ENCODE measurements at places on chromosomes 2 and 18.
A peak's percentile ranks its signal among the peaks of the same experiment; 100 is the strongest.

GRCh38 chr2:217970206-217970605 is 32.6 kb downstream of the TNS1 start:
- DNase-seq: no peak

DNA sequence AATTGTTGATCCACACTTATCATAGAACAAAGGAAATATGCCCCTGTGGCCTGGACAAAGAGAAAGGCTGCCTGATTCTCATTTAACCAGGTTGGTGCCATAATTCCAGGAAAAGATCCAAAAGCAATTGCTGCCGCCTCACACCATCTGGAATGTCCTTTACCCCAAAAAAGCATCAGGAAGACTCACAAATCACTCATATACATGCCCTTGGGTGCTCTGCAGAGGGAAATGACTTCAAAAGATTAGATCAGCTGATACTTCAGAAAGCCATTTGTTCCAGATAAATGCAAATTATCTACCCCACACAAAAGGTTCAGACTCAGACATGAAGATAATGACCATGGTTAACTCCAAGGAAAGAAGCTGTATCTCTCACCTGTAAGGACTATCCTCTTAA is 285.8 kb downstream of the C1D start:
- DNase-seq: no peak

DNA sequence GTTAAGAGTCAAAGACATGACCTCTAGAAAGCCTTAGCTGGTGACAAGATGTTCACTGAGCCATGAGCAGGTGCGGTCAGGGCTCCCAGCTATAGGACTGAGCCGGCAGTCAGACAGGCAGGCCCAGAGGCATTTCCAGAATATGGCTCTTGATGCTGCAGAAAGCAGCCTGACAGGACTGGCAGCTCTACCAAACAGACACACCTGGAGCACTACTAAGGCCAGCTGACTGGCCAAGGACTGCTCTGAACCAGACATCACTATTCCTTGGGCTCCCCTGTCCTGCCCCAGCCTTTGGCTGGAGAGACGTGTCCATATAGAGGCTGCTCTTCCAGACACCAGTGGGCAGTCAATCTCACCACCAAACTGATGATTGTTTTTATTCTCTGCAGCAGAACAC is 98.8 kb downstream of the RIF1 start:
- DNase-seq: no peak

DNA sequence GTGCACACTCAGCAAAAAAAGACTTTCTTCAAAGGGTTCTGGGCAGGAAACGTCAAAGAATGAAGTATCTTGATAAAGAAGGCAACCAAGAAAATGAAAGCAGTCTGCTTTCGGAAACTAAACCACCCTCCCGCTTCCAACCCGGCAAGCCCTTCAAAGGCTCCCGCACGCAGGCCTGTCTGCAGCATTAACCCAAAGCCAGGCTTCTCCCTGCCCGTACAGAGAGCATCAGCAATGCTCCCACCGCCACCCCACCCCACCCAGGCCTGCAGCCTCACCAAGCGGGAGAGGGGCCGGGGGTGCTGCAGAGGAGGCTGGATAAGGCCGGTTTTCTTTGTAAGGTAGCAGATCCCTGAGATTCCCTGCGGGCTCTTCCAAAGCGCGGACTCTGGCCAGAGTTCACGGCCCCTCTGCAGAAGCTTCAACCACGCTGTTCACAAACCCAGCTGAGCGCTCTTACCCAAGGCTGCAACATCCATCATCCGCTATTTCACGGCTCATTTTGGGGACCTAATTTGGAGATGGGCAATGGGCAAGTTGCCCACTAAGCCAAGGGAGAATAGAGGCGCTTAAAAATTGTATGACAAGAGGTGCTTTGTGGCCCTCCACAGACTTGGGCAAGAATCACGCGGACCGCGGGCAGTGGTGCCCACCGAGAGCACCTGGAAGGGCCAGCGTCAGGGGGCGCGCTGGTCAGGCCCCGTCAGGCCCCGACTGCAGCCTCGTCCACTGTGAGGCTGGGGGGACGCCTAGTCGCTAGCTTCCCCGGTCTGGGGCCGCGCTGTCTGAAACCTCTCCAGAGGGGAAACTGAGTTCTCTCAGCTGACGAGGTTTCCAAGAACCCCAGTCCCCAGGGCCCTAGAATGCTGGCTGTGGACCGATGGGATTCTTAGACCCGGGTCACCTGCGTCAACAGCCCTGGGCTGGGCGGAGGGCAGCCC is 225.4 kb upstream of the ID2 start:
- DNase-seq: peak; percentile 73

GRCh38 chr2:128668946-128669345 is 350.3 kb upstream of the HS6ST1 start:
- no peak for DNase-seq

DNA sequence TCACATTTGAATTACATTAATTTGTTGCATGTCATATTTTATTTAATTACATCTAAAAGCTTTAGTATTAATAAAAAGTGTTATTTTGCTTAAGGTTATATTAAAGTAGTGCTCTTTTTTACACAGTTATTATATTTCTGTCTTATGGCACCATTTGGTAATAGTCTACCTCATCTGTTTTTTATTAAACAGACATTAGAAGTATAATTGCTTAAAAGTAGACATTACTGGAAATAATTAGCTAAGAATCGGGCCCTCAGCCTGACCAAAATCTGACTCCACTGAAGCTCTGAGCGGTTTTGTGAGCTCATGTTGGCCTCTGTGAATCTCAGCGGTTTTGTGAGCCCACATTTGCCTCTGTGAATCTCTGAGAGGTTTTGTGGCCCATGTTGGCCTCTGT is 102.5 kb upstream of the SNTG2 start:
- no peak for DNase-seq

DNA sequence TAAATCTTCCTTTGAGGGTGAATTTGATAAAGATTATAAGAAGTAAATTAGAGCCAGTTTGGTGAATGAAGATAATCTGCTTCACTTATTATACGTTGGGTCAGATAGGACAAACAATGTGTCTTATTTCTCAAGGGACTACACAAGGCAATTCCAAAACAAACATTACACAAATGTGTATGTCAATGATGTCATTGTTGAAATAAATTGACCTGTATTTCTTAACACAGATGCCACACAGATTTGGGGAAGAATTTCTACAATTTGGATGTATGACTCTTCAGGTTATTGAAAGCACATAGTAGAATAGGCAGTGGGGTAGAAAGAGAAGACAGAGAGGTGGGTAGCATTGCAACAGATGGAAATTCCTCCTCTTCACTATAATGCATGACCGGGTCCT is 6.9 kb upstream of the CRIM1 start:
- DNase-seq: no peak

GRCh38 chr2:38148501-38148900 is 72.5 kb upstream of the CYP1B1 start:
- DNase-seq: no peak

DNA sequence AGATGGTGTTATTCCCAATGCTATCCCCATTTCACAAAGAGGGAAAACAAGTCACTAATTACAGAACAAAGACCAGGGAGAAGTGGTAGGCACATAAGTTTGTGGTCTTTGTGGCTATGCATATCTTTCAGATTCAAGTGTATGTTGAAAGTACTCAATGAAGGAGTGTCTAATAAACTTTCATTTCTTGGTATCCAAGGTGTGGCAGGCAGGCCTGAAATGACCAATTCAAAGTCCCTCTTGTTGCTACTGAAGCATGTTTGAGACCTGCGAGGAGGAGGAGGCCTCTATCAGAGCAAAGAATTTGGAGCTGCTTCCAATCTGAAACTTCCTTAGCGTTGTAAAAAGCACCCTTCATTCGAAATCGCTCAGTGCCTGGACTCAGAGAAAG is 60.9 kb upstream of the KLF7 start:
- peak; percentile 28 for DNase-seq

- peak; percentile 74 for DNase-seq
These were observed 47.6 kb downstream of the ODC1 start for GRCh38 chr2:10400568-10400977.

DNA sequence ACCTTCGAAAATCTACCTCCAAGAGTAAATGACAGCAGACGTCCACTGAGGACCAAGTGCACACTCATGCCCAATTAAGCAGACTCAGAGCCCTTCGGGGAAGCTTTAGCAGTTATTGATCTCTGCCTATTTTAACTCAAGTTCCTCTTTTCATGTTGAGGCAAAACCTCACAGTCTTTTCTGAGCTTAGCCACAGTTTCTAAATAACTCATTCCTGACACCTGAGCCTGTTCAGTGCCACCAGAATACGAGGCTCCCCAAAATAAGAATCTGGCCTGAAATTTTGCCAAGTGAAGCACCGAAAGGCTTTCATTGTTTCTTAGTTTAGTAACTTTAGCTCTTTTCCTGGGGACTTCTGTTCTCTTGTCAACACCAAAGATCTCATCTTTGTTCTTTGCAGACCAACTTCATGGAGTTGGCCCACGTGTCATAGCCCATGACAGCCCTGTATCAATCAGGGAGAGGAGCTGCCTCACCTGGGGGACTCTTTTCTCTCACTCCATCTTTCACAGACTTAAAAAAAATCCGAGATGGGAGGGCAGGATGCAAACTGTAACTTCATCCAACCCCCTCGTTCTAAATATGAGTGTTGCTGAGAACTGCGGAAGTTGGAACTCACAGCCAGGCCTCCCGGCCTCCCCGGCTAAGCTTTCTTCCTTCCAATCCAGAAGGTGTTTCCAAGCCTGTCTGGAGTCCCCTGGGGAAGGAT is 22.2 kb downstream of the INPP5D start:
- DNase-seq: peak; percentile 47

DNA sequence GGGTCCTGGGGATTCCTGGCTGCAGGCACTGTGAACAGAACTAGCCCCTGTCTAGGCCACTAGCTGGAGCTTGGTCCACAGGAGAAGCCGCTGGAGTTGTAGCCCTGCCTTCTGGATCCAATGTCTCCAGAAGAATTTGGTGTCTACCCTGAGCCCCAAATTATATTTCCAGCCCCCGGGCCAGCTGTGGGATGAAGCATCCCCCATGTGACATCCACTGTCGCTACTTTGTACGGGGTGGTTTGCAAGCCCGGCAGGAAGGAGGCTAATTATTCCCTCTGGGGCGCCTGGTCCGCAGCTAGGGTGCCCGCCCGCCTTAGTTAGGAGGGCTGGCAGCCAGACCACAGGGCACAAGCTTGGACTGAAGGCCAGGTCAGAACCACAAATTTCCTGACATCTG is 106.5 kb downstream of the SMAD7 start:
- no peak for DNase-seq

- DNase-seq: no peak
These were observed 34.9 kb downstream of the CTIF start for GRCh38 chr18:48573632-48574283.

DNA sequence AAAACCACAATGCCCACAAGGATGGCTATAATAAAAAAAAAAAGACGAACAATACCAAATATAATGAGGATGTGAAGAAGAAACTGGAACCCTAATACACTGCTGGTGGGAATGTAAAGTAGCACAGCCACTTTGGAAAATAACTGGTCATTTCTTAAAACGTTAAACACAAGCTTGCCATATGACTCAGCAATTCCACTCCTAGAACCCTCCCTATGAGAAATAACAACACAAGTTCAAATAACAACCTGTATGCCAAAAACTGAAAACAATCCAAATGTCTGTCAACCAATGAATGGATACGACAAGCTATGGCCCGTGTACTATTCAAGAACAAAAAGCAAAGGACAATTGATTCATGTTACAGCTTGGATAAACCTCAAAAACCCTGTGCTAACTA is 7.0 kb upstream of the ALPK2 start:
- DNase-seq: no peak

- no peak for DNase-seq
These were observed 43.5 kb downstream of the SLC9A2 start for GRCh38 chr2:102662833-102663232.

DNA sequence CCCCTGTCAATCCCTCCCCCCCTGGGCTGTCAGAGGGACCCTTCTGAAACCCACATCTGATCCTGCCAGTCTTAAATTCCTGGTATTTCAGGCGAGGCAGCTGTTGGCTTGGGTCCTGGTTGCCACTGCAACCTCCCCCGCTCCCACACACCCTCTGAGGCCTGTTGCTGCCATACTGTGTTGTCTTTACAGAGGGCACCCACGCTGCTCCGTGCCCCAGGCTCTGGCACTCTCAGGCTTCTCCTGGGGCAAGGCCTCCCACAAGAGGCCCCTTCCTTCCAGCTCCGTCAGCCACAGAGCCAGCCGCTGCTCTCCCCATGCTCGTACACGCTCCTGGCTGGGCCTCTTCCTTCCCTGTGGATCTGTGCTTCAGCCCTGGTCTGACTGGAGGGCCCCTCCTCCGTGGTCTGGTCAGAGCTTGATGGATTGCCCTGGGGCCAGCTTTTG is 8.6 kb downstream of the CABLES1 start:
- no peak for DNase-seq

DNA sequence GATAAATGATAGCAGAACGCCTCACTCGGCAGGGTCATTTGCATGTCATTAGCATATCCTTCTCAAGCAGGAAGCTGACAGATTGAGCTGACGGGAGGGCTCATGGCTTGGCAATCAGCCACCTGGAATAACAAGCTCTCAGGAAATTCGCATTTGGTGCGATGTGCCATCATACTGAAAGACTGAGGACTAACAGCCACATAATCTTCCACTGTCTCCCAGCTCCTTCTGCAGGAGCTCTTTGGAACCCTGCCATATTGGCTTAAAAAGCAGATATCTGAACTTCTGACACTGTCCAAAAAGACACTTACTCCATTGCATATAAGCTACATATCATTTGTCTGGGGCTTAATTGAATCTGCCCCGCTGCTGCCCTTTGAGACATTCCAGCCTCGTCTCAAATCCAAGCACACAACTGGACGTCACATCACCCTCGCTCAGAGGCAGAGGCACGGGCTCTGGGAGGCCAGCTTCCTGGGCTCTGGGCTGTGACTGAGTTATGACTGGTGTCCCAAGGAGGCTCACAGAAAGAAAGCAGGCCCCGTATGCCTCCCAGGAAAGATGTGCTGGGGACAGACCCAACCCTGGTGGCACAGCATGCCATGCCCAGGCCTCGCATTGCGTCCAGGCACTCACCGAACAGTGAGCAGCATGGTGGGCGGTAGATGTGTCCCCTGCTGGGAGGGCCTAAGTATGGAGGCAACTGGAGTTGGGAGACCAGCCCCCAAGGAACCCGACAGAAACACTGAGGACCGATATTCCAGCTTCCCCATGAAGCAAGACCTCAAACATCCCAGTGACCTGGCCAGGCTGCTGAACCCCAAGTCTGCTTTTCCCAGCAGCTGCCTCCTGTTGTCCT is 228.0 kb downstream of the ATAD2B start:
- no peak for DNase-seq

- DNase-seq: peak; percentile 47
These were observed 37.5 kb downstream of the UXS1 start for GRCh38 chr2:106156305-106157296.

DNA sequence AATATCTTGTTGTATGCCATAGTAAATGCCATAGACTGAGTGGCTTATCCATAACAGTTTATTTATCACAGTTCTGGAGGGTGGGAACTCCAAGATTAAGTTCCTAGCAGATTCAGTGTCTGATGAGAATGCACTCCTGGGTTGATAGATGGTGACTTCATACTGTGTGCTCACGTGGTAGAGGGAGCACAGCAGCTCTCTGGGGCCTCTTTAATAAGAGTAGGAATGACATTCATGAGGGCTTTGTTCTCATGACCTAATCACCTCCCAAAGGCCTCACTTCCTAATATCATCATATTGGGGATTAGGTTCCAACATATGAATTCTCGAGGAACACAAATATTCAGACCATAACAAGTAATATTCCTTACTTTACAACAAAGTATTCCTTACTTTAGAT is 98.1 kb upstream of the SH3BP4 start:
- no peak for DNase-seq
